ENCODE measurements at places on chromosomes 7 and 10.

- DNase-seq = no peak
These were observed 20.2 kb upstream of the MYL7 start for GRCh38 chr7:44161371-44161770.

- DNase-seq = no peak
These were observed 148.5 kb downstream of the ARHGAP22 start for GRCh38 chr10:48456361-48456804.

DNA sequence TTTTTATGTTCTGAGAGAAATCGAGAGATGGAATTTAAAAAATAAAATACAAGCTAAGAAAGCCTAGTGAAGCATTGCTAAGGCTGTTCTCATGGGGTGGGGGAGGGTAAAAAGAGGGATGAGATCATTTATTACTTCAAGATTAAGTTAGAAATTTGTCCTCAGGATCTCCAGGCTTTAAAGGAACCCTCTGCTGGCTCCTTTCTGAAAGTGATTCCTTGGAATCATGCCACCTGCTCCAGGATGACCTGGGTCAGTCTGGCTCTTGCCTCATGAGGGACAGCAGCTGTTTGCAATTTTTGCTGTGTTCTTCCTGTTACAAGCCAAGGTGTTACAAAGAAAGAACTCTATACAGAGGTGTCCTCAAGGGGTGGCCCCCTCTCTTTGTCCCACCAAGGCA, 69.8 kb downstream of the CDK1 start:
- DNase-seq = no peak

GRCh38 chr10:37816290-37816689, 41.1 kb downstream of the ZNF248 start:
- no peak for DNase-seq

DNA sequence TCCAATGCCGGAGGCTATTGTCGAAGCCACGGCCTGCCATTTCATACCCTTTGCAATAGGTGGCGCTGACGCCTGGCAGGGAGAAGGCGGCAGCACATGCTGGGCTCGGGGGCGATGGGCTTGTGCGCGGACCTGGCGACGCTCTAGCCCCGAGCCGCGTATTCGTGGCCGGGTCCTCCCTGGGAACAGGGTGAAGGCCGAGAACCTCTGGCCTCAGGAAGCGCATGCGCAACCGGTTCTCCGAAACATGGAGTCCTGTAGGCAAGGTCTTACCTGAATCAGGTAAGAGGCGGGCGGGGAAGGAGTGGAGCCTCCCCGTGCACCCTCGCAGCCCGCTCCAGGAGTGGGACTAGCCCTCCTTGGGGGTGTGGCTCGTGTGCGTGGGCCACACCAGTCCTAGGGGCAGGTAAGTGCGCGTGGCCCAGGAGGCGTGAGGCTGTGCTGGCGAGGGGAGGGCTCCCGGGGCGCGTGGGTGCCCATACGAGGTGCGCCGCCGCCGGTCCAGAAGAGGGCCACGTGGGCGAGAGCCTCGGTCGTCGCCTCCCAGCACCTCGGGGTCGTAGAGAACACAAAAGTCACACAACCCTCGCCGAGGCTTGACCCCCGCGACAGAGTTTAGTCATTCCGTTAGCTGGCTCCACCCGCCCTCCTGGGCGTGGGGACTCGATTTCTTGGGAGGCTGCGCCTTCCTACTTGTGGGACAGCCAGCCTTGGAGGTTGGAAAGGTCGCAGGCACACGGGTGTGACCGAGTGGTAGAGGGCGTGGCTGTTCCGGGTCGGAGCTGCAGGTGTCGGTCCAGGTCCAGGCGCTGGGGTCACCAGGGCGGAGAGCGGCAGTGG, 5.6 kb upstream of the MEST start:
- peak; percentile 32 for DNase-seq

- DNase-seq = no peak
These were observed 18.6 kb upstream of the GTPBP4 start for GRCh38 chr10:969473-970150.

GRCh38 chr7:36961693-36962092, 237.4 kb upstream of the AOAH start:
- no peak for DNase-seq

DNA sequence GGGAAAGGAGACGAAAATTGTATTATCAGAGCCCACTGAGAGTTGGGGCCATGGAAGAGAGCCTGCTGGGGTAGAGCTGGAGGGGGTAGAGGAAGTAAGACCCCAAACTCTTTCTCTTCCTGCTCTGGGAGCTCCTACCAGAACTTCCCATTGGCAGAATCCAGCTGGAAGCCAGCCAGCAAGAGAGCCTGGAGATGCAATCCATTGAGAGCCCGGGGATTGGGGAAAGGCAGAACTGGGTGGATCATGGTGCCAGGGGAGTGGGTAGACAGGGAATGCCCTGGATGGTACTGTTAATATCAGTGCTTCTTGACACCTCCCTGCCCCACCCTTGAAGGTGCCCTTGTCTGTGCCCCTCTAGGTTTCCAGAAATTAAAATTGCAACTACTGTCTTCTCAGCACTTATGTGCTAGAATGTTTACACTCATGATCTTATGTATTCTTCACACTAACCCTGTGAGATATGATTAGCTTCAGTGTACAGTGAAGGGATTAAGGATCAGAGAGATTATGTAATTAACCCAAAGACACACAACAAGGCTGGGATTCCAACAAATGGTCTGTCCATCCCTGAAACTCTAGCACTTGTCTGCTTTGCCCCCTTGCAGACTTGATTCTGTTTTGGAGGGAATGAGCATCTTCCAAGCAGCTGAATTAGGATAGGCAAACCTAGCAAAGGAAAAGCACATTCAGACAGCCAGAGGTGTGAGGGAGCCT, 154.1 kb downstream of the C10orf105 start:
- no peak for DNase-seq

DNA sequence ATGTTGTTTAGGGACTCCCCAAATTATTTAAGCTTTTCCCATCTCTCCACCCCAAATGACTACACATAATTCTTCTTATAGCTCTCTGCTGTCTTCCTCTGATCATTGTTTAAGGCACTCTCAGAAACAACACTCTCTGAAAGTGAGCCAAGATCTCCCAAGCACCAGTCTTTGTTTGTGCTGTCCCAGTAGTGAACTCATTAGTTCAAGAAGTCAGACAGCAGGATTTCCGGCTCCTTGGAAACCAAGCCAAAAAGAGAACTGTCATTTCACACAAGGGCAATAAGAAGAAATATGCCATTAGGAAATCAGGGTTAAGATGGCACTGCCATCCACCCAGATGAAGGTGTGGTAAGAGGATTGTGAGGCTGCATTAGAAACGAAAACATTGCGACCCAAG, 83.1 kb downstream of the FZD1 start:
- DNase-seq = no peak

GRCh38 chr10:49289480-49289879, 9.5 kb upstream of the C10orf71 start:
- no peak for DNase-seq

DNA sequence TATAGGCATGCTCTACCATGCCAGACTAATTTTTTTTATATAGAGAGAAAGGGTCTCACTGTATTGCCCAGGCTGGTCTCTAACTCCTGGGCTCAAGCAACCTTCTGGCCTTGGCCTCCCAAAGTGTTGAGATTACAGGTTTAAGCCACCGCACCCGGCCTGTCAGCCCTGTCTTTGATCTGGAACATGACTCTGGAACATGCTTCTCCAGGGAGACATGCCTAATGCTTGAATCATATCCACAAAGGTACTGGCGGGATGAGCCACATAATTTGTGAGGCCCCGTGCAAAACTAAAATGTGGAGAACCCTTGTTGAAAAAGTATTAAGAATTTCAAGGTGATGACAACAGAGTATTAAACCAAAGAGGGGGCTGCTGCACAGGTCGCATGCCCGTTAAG, 282.8 kb downstream of the ARHGAP12 start:
- no peak for DNase-seq

- DNase-seq = no peak
These were observed 51.4 kb upstream of the AMPH start for GRCh38 chr7:38682606-38683005.

- no peak for DNase-seq
These were observed 111.1 kb upstream of the SH2B2 start for GRCh38 chr7:102175423-102176170.

DNA sequence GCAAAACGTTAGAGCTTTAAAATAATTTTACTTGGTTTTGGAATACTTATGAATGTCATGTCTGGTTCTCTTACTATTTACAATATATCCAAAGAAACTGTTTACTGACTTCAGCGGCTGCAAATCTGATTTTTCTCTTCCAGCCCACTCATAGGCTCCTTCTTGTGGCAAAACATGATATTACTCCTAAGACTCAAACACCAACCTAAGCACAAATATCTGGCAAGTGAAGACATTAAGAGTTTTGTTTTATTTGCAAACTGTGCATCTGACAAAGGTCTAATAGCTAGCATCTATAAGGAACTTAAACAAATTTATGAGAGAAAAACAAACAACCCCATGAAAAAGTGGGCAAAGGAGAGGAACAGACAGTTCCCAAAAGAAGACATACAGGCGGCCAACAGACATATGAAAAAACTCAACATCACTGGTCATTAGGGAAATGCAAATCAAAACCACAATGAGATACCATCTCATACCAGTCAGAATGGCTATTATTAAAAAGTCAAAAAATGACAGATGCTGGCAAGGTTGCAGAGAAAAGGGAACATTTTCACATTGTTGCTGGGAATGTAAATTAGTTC, 20.3 kb upstream of the GJC3 start:
- DNase-seq = no peak

DNA sequence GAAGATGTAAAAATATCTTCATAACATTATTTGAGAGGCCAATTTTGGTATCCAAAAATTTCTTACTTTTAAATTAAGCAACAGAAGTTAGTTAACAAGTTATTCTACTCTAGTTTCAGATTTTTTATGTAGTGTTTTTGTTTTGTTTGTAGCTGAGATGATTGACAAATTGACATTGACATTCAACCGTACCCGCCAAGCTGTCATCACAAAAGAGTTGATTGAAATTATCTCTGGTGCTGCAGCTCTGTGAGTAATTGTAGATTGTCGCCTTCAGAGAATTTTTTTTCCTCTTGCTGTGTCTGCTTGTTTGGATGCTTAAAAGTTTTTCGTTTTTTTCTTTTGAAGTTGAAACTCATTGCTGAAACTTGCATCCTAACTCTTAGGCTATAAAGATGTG, 14.6 kb downstream of the ATP5F1C start:
- DNase-seq = no peak

GRCh38 chr10:19493917-19494316, 322.3 kb upstream of the PLXDC2 start:
- no peak for DNase-seq

DNA sequence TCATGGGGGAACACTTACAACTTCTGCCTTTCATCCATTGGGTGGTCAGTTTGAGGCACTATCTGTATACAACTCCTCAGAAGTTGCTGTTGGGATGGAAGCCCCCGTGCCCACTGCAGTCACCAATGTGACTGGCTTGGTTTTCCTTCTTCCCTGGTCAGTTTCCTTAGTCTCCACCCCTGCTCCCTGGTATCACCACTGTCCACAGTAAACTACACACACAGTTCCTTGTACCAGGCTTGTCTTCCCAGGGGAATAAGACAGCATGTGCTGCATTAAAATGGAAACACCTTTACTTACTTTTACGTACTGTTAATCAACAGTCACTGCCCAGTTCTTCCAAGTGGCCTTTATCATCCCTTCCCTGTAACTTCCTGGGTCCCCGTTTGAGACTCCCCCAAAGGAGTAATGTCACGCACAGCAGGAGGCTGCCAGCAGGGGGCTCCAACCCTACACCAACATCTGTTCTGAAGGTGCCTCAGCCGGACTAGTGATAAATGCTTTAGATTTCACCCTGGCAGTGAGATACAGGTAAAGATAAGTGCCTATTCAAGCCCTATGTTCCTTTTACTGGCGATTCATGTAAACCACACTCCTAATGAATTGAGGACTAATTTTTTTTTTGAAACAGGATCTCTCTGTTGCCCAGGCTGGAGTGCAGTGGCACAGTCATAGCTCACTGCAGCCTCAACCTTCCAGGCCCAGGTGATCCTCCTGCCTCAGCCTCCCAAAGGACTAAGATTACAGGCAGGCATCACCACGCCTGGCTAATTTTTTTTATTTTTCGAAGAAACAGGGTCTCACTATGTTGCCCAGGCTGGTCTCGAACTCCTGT, 45.3 kb upstream of the PIK3AP1 start:
- peak; percentile 64 for DNase-seq

- DNase-seq = no peak
These were observed 252.2 kb downstream of the GALNT17 start for GRCh38 chr7:71384094-71384493.

DNA sequence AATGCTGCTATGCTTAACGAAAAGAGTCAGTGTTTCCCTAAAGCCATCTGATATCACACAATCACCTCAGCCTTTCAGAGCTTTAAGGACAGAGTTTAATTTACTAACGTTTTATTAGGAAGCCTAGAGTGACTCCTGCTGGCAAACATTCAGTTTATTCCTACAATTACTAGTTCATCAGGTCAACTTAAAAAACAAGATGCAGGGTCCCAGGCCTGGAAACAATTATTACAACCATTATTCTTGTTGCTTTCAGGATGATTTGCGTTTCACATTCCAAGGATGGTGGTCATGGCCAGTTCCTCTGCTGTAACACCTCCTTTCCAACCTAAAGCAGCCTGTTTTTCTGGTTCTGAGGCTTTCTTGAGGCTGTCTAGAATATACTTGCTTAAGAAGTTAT, 1.5 kb upstream of the FAM53B start:
- DNase-seq = no peak

DNA sequence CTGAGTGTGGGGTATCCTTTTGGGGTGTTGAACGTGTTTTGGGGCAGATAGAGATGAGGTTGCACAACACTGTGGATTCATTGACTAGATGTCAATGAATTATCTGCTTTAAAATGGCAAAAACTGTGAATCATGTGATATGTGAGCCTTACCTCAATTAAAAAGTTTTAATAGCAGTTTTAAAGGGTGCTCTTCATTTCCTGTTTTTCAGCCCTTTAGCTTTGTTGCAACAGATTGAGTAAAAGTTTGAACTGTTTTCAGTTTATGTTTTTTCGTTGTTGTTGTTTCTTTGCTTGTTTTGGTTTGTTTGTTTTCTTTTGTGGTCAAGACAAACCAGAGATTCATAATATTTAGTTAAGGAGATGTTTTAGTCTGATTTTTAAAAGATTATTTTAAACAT, 9.4 kb downstream of the TAS2R41 start:
- no peak for DNase-seq

GRCh38 chr10:80493522-80494051, 39.5 kb downstream of the TSPAN14 start:
- DNase-seq = no peak

DNA sequence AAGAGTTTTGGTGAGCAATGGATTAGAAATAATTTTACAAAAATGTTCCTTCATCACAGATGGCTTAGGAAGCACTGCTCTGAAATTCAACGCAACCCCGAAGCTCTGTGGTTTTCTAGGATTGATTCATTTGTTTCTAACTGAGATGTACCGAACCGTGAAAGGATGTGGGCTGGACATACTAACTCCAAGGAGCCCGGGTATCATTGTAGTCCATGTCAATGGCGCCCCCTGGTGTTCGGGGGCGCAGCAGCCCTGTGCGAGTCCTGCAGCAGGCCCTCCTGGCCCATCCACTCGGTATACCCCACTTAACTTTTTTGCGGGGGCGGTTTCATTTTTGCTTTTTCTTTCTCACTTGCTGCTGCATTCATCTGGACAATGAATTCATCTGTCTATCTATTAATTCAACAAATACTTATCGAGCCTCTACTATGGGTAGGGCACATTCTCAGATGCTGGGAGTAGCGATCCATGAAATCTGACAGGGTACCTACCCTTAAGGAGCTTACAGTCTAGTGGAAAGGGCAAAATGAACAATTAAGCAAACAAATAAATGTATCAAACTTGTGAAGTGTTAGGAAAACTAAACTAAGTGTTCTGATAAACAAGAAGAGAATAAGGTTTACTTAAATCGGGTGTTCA, 25.2 kb upstream of the ITPRID1 start:
- DNase-seq = no peak

GRCh38 chr10:54853883-54854282, 52.9 kb upstream of the PCDH15 start:
- no peak for DNase-seq

GRCh38 chr10:35506741-35507140, 98.4 kb upstream of the GJD4 start:
- no peak for DNase-seq
